ENCODE measurements at places on chromosomes 6 and 20.

- no peak for DNase-seq
Observed at GRCh38 chr6:6695625-6696276, 107.2 kb downstream of the LY86 start.

GRCh38 chr6:40268614-40269013 is 318.6 kb downstream of the LRFN2 start:
- no peak for DNase-seq

- no peak for DNase-seq
Observed at GRCh38 chr6:164962805-164963204, 346.6 kb downstream of the C6orf118 start.

DNA sequence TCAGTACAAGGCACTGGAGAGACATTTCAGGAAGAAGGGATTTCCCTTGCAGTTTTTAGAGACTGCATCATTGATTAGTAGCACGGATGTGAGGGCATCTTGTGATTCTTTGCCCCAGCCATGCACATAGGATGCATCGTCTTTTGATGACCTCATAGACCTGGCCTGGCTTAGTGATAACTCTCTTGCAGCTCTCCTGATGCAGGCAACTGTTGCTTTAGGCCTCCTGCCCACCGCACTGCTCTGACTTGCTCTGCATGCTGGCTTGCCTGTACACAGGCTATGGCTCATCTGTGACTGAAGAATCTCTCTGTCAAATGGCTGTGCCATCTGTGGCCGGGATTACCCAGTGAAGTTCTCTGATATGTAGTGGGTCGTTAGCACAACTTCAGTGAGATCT is 207.7 kb upstream of the PTCHD4 start:
- peak; percentile 90 for DNase-seq

- DNase-seq, result no peak
Observed at GRCh38 chr6:6886171-6886885, 221.4 kb upstream of the RREB1 start.

GRCh38 chr20:33299111-33299603 is 16.1 kb downstream of the BPIFB1 start:
- DNase-seq, result peak; percentile 20

DNA sequence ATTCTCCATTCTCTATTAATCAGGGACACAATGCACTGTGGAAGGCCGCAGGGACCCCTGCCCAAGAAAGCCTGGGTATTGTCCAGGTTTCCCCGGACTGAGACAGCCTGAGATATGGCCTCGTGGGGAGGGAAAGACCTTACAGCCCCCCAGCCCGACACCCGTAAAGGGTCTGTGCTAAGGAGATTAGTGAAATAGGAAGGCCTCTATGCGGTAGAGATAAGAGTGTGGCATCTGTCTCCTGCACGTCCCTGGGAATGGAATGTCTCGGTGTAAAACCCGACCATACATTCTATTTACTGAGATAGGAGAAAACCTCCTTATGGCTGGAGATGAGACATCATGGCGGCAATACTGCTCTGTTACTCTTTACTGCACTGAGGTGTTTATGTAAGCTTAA is 15.7 kb upstream of the EIF2S2 start:
- DNase-seq, result no peak

DNA sequence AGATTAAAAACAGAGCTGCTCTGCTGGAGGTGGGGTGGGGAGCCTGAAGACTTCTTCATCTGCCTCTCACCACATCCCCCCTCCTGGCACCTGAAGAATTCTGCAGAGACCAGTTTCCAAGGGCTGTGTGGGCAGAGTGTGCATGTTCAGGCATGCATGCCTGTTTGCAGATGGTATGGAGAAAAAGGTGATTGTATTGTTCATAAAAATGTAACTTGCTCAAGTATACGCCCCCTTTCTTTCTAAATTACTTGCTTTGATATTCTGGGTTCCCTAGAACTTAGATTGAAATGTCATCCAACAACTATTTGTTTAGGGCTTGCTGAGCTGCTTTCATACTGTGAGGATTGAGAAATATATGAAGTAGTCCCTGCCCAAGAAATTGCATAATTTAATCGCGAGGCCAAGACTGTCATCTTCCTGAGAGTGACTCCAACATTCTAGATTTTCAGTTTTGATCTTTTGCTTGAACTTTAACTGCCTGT is 83.6 kb downstream of the LCA5 start:
- DNase-seq, result peak; percentile 63

DNA sequence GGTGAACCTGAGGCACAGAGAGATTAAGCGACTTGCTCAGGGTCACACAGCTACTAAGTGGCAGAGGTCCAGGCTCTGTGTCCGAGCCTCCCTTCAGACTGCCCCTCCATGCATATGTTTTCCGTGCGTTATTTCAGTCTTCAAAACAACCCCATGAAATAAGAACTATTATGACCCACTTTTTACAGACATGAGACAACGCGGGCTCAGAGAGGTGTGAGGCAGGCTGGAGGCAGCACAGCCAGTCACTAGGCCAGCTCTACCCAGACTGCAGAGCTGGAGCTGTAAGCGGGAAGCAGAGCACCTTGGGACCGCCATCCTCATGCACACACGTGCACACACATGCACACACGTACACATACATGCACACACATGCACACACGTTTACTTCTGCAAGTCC is 62.3 kb downstream of the PSMG4 start:
- no peak for DNase-seq

DNA sequence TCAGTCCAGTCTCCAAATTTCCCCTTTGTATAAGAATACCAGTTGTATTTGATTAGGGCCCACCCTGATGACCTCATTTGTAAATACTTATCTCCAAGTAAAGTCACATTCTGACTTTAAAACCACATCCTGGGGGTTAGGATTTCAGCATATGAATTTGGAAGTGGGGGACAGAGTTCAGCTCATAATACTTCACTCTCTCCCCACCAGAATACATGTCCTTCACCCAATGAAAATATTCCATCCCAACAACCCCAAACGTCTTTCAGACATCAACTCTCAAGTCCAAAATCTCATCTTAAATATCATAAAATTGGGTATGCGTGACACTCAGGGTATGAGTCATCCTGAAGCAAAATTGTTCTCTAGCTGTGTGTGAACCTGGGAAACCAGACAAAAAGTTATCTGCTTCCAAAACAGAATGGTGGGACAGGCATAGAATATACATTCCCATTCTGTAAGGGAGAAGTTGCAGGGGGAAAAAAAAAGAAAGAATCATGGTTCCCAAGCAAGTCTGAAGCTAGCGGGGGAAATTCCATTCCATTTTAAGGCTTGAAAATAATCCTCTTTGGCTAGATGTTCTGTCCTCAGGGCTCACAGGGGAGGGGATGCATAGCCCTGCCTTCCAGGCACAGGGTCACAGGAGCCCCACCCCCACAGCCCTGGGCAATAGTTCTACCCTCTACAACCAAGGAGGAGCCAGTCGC is 113.9 kb downstream of the ADAT2 start:
- DNase-seq, result peak; percentile 12

DNA sequence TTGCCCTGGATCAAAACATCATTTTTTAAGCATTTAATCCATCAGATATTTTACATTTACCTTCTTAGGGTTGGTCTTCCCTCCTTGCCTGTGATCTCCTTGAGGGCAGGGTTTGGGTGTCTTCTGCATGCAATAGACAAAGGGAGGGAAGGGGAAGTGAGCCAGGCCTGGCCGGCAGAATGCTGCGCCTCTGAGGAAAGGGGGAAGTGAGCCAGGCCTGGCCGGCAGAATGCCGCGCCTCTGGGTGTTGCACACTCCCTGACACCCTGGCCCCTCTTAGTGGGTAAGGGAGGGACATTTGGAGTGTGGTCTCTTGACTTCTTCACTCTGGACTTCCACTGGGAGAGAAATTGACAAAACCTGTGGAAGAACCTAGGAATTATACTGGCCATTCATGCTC is 12.4 kb downstream of the PSMF1 start:
- DNase-seq, result no peak

DNA sequence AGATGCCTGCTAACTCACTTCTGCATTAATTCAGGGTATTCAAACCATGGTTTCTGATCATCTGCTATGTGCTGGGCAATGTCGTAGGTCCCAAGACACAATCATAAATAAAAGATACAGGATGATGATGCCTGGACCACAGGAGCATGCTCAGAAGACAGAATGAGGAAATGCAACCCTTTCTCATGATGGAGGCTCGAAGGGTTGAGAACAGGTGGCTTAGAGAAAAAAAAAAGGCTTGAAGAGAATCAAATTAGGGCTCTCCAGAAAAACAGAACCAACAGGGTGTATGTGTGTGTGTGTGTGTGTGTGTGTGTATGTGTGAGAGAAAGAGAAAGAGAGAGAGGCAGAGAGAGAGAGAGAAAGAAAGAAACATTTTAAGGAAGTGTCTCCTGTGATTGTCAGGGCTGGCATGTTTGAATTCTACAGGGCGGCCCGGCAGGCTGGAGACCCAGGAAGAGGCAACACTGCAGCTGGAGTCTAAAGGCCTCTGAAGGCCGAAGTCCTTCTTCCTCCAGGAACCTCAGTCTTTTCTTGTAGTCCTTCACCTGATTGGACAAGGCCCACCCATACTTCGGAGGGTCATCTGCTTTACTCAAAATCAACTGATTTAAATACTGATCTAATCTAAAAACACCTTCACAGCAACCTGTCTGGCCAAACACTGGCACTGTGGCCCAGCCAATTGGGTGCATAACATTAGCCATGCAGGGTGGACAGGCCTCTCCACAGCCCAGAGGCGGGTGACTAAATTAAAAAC is 143.8 kb downstream of the ERMARD start:
- no peak for DNase-seq

GRCh38 chr6:43457643-43458042 is 2.3 kb upstream of the DLK2 start:
- DNase-seq, result no peak

DNA sequence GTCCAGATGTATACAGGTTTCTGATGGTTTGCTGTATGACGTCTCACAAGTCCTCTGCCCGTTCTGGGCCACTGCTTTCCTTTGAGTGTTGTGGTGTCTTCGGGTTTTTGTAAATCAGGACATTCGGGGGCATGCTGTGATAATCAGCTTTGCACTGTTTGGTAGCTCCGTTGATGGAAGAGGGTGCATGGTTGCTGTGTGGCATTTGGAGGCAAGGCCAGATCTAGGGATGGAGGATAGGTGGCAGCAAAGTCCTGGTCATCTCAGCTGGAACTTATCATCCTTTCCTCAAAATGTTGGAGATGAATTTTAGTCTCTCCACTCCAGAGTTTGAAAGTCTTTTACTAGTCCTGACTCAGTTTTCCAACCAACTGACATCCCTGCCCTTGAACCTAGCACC is 91.0 kb downstream of the SCP2D1 start:
- no peak for DNase-seq

DNA sequence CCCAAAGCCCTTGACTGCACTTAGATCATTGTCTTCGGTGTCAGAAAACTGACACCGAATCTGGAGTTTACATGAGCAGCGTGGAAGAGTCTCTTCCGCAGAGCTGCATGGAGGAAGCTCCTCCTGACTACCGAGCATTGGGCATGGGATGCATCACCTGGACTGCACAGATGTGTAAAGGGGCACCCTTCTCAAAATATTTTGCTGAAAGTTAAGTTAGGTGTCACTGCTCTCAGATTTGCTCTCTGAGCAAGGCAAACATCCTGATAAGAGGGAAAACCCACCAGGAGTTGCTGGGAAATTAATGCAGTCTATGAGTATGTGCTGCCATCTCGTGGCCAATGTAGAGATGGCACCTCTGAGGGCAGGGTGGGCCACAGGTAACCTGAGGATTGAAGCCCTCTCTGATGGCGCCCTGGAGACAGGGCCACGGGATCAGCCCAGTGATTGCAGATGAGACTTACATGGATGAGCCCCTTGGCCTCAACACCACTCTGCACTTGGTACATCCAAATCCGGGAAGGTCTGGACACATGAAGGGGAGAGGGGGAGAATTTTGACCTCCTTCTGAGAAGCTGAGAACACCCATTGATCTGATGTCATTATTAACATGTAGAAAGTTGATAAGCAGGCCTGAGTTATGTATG is 129.9 kb downstream of the LPA start:
- DNase-seq, result no peak

DNA sequence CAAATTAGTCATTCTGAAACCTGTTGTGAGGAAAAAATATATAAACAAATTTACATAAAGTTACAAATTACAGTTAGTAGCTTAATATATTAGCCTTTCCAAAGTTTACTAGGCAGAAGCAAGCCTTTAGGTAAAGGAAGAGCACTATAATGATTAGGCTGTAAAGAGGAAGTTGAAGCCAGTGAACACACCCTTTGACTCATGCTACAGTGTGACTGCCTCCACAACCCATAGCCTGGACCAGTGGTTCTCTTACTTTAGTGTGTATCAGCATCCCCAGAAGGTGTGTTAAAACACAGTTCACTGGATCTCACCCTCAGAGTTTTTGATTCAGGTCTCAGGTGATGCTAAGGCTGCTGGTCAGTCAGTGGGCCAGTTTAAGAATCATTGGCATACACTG is 91.4 kb upstream of the DEFB112 start:
- no peak for DNase-seq

DNA sequence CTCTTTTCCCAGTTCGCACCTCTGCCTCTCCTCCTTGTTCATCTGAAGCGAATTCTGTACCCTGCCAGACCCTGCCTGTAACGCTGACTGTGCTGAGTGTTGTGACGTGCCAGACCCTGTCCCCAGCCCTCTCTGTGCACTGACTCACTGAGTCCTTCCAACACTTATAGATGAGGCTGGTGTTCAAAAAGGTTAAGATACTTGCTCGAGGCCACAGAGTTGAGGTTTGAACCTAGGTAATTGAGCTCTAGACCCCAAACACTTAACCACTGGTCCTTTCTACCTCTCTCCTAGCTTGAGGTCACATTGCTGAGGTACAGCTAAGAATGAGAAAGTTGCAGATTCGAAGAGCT is 45.7 kb upstream of the NEDD9 start:
- no peak for DNase-seq

GRCh38 chr20:54199283-54199682 is 8.6 kb upstream of the PFDN4 start:
- no peak for DNase-seq

- no peak for DNase-seq
Observed at GRCh38 chr6:121959501-121959900, 440.0 kb upstream of the HSF2 start.

- DNase-seq, result no peak
Observed at GRCh38 chr6:108157234-108157980, 8.4 kb upstream of the NR2E1 start.

- peak; percentile 57 for DNase-seq
Observed at GRCh38 chr6:166786704-166787293, 159.7 kb upstream of the RPS6KA2 start.

Data from NCI-H226 (cell line).